ENCODE measurements at places on chromosomes 6 and 20. TPM values are rescaled to one million over a fixed set of nuclear protein-coding genes. Genes with fewer than 3 reads are reported as not detected.

DNA sequence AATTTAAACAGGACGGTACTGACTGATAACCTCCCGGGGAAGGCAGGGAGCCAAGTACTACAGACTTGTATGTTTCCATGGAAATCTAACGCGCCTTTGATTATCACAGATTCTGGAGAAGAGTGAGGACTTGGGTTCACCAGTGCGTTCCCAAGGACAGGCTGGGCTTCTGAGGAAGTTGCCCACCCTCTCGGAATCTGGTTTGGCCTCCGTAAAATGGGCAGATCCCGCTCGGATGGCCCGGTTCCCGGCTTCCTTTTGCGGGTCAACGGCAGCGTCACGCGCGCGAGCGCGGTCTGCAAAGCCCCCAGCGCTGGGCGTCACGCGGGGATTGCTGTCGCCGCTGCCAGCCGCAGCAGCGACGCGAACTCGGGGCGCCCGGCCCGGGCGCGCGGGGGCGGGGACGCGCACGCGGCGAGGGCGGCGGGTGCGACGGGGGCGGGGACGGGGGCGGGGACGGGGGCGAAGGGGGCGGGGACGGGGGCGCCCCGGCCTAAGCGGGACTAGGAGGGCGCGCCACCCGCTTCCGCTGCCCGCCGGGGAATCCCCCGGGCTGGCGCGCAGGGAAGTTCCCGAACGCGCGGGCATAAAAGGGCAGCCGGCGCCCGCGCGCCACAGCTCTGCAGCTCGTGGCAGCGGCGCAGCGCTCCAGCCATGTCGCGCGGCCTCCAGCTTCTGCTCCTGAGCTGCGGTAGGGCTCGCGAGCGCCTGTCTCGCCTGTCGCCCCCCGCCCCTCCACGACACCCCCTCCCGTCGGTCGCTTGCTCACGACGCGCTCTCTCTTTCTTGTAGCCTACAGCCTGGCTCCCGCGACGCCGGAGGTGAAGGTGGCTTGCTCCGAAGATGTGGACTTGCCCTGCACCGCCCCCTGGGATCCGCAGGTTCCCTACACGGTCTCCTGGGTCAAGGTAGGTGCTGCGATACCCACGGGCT, at the start of gene CD83:
CD83 (plus strand) TSS at position 615 of the 933 bp plus-strand sequence; CDS start at position 655, 40 bp downstream.
- DNase-seq: peak; percentile 55

DNA sequence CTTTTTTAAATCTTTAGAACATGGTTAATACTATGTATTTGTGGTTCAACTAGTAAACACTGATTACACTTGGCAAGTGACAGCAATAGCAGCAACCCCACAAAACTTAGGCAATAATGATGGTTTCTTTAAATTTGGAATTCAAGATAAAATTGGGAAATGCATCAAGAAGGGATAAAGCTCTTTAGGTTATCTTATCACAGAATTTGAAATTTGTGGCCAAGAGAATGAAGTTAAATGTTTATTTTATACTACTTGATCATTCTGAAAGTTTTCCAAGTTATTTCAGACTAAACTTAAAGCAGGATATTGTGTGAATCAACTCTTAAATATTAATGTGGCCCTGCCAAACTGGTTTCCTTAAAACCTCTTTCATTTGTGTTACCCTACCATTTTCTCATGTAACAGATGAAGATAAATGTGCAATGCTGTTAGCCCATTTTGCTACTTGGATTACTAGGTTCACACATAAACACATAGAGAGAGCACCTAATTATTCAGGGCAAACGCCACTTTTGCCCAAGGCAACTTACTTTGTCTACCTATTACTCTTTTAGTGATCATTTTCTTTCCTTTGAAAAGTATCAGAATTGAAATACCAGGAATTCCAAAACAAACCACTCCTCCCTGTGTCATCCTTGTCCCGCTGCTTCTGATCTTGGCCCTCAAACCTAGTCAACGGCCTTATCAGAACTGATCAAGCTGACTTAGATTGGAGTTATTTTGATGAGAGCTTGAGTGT, 186.7 kb upstream of the TENT5A start:
- DNase-seq: no peak

GRCh38 chr6:130167655-130168054, 55.1 kb downstream of the SAMD3 start:
- no peak for DNase-seq

DNA sequence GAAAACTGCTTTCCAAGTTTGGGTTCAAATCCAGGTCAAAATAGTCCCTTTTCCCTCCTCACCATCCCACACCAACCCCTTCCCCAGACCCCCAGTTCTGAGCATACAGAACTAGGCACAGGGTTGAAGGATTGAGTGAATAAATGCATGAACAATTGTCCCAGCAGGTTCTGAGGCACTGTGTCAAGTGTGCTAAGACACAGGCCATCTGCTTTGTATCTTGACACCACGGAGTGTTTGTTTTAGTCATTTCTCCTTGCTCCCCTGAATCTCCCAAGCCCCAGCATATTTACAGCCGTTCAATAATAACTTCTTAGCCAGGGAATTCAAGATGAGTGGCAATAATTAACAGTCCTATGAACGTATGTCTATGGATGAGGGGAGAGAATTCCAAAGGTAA, 102.8 kb upstream of the JARID2 start:
- peak; percentile 53 for DNase-seq

TNXB gene
- total RNA-seq: under 0.01 TPM

- DNase-seq: no peak
These were observed 46.3 kb downstream of the FAM83B start for GRCh38 chr6:54892831-54893230.

- DNase-seq: peak; percentile 61
These were observed 15.9 kb downstream of the CPNE1 start for GRCh38 chr20:35648836-35649235.

- DNase-seq: no peak
These were observed 191.3 kb upstream of the PROKR2 start for GRCh38 chr20:5508044-5508443.

- DNase-seq: no peak
These were observed 31.4 kb upstream of the GSTA4 start for GRCh38 chr6:53026526-53026925.

DNA sequence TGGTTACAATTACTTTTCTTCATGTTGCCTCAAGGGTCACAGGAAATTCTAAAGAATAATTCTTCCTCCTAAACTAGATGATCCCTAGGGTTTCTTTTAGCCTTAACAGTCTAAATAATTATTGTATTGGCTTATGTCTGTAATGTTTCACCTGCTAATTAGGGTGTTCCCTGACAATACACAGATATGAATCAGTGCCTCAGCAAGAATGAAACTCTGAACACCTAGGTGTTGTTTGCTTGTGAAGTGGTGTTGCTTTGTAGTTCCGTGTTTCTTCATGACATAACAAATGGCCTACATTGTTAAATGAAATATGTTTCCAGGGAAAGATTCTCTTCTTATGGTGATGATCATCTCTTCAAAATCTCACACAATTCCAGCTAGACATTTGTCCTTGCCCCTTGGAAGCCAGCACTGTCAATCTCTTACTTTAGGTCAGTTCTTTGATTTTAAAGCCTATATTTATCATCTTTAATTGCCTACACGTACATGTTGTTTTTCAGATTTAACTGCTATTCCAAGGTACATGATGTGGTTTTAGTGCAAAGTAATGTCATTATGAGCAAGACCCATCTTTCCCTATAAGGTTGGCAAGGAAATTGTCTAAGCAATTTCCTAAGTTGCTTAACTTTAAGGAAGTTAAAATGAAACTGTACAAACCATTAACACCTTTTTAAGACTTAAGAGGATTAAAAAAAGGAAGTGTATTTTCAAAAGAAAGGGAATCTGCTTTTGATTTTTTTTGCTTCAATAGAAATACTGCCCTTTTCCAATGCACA, 111.9 kb downstream of the TBC1D7 start:
- DNase-seq: no peak

DNA sequence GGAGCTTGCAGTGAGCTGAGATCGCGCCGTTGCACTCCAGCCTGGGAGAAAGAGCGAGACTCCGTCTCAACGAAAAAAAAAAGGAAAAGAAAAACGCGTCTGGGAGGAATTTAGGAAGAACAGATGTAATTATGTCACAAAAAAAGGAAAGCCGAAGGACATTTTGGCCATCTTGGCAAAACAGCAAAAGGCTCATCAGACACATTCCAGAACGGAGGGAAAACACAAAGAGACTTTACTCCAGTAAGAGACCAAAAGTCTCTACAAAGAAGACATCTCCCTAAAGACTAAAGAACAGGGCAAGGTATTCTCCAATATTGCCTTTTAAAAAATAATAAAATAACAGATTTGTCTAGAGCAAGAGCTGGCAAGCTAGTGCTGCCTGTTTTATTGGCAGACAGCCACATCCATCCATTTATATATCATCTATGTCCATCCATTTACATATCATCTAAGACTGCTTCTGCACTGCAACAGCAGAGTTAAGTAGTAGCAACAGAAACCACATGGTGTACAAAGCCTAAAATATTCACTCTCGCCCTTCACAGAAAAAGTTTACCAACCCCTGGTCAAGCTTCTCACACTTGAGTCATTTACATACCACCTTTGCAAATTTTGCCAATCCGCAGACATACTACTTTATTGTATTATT, 133.9 kb downstream of the ZMYND8 start:
- peak; percentile 30 for DNase-seq

FOXF2 gene
- total RNA-seq: not detected

DNA sequence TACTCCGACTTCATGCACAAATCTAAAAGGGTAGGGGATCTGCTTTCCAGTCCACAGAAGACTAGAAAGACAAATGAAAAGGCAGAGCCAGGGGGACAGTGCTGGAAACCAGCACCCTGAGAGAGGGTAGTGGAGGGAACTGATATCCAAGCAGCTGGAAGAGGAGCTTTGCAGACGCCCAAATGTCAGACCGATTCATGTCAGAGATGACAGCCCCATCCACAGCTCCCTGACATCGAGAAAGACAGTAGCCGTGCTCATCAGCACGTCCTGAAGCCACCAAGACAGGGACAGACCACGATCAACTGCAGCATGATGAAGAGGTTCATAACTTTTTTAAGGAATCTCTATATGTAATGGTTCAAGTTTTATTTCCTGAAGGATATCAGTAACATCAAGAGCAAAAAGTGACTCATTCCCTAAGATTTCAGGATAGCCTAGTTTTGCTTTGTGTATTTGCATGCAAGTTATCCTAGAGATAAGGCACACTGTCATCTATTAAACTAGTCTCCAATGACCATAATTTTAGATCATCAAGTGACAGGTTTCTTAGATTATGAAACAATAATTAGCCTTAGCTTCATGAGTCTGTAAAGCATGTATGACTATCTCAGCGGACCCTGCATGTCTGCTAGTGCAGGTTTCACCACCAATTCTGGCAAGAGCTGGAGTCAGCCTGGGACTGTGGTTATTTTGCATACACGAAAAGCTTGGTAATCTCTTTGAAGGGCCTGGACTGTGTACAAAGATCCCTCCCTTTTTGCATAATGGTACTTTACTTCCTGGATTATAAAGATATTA, 43.0 kb downstream of the PRDM1 start:
- no peak for DNase-seq

GRCh38 chr6:117919275-117919674, 12.2 kb downstream of the SLC35F1 start:
- no peak for DNase-seq

TGM2 gene
- 23.4 TPM for total RNA-seq

GRCh38 chr6:33243476-33243875, 28.2 kb downstream of the VPS52 start:
- DNase-seq: no peak

DNA sequence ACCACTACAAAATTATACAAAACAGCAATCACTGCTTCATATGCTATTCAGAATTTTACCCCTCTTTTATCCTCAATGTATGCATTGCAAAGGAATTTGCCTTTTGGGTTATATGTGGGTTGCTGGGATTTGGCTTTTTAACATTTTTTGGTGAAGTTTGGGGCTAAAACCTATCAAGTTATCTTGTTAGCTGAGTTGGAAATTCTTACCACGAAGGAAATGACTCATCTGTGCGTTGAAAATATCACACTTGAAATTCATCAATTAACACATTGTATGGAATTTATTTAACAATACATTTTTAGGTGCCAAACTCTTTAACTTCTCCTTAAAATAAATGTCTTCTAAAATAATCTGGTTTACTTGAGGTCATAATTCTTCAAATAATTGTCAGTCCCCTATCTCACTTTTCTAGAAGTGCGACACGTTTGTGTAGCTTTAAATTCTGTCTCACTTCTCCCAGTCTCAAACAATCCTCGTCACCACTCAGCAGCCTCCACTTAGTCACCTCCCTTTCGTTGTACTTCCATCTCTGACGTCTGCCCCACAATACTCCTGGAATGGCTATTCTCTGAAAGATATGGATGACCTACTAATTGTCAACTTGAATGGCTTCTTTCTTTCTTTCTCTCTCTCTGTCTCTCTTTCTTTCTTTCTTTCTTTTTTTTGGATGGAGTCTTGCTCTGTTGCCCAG, 88.5 kb downstream of the PHACTR1 start:
- DNase-seq: no peak

DNA sequence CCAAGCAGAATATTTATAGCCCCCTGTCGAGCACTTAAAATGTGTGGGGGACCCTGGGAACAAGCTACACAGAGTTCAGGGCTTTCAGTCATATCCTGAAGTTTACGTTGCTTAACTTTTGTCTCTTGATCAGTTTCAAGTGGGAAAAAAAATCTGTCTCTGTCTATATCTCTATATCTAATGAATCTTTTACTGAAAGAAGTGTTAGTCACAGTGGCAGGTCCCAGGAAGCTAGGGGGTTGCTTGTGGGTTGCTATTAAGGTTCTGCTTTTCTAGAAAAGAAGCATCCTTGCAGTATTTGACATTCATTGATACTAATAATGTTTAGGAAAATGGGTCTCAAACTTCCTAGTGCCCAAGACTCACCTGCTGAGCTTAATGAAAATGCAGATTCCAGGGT, 76.7 kb upstream of the CLDN20 start:
- no peak for DNase-seq

DNA sequence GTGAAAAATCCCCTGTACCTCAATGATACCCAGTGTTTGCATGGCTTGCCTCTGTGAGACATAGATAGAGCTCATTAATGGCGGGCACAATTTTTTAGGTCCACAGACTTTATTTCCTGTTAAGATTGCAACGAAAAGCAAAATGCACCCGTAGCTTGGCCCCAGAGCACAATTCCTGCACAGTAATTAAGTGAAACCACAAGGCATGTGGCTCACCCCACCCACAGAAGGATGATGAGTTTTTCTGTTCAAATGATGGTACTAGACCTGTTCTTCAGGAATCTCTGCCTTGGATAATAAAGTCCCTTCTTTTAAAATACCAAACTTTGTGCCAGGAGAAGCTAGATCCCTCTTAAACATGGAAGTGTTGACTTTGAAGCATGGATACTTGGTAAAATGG, 738.1 kb downstream of the QKI start:
- DNase-seq: no peak
